ENCODE measurements at places on chromosomes 4 and X.

DNA sequence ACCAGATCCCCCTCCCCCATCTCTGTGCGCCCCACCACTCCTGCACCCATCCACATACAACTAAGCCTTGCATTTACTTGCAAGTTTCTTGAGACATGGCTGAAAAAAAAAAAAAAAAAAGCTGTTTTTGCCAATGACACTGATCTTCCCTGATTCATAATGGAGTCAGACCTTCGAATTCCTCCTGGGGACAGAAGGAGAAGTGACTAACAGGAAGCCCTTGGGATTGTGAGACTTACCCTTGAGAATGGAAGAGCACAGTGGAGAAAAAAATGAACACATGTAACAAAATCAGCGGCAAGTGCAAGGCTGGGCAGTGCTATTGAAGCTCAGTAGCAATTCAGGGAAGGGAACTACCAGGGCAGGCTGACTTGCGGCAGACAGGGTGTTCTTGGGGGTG, 288.4 kb downstream of the BCOR start:
- no peak for DNase-seq

DNA sequence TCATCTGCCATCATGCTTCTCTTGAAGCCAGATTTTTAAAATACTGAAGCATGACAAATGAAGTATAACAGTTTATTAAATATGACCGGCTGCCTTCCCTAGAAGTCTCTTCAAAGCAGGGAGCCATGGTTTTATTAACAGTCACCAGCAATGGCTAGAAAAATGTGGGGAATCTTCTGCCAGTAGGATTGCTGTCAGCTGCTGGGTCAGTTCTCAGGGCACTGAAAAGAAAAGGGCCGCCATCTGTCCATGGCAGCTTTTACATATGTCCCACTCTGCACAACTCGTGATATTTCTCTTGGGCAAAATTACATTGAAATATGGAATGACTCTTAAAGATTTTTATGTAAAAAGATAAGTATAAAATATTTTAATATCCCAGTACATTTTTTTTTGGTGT, 2.8 kb downstream of the CCNG2 start:
- no peak for DNase-seq

DNA sequence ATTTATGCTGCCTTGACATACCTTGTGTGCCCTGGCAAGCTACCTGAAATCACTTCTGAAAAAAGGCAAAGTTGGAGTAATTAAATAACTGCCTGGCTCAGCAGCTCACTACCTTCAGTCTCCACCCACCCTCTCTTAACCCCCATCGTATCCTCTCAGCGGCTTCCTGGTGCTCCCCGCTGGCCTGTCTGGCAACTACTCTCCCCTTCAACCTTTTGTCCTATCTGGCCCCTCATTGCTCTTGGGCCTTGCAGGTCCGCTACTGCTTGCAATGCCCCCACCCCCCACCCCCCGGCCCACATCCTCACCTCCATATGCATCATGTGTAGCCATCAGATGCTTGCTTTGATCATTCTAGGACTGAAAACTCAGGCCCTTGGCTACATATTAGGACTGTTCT, 34.5 kb downstream of the PRPS1 start:
- DNase-seq = no peak

DNA sequence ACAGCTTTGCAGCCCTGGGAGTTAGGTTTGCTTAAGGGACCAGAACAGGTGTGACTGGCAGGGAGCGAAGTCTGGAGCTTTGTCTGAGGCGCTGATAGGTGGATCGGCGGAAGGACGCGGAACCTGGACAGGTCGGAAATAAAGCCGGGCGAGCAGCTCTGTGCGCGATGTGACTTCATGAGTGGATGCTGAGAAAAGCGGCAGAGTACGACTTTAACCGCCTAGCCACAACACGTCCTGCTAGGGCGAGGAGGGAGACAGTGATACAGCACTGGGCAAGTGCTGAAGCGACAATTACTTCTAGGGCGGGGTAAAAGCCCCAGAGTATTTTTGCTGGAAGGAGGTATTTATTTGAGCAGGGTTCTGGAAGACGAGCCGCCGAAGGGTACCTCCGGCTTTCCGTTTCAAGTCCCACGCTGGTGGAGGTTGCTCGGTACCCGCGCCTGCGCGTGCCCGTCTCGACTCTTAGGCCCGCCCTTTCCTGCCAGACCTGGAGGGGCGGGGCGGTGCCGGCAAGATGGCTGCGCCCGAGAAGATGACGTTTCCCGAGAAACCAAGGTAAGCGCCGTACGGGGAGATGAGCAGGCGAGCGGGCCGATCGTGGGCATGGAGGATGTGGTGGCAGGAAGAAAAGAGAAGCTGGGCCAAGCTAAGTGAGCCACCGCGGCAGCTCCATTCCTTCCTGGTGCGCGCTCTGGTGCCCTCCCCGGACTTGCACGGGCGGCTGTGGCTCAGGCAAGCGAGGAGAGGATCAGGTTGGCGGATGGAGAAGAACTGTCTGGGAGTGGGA, at the start of gene ZRSR2:
Gene ZRSR2 (plus strand): TSS at position 506 of the 790 bp plus-strand sequence. CDS start 12 bp downstream, at position 518.
- peak; percentile 76 for DNase-seq

DNA sequence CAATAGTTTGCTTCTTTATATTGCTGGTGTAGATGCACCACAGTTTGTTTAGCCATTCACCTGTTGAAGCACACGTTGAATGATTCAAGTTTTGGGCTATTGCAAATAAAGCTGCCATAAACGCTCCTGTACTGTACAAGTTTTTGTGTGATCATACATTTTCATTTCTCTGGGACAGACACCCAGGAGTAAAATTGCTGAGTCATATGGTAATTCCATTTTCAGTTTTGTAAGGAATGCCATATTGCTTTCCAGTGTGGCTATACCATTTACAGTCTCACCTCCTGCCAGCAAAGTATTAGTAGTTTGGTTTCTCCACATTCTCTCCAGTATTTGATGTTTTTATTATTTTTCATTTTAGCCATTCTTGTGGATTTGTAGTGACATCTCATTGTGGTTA, 32.0 kb upstream of the CAPN6 start:
- no peak for DNase-seq

- DNase-seq = no peak
Observed at GRCh38 chrX:44384688-44385338, 41.3 kb upstream of the EFHC2 start.

- DNase-seq = no peak
Observed at GRCh38 chr4:144350706-144351105, 210.2 kb upstream of the GYPA start.

DNA sequence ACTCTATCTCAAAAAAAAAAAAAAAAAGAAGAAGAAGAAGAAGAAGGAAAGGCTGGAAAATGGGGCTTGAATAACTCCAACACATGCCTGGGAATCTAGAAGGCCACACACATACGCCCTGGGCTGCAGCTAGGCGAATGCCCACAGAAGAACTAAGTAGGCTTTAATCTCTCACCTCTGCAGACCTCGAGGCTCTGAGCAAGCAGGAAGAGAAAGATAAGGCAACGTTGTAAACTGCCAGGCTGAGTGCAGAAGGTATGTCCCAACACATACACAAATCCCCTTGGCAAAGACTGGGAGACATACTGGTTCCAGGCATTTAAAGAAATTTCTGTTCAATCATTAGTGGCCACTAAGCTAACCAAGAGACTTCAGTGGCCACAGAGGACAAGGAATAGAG, 18.4 kb downstream of the SLC38A5 start:
- DNase-seq = no peak

DNA sequence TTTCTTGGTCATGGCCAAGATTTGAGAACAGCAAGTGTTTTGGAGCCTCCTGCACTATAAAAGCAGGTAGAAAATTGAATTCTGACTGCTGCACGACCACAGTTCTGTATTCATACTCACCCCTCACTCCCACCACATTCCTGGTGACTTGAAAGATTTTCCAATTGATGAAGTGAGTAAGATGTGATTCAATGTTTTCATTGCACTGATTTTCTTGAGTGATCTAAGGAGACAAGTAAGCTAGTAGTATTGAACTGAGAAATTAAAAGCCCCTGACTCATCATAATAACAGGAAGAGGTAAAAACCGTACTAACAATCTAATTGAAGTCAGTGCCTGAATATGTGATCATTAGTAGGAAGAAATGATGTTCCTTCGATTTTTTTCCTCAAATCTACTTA, 6.1 kb upstream of the SEC24D start:
- no peak for DNase-seq

DNA sequence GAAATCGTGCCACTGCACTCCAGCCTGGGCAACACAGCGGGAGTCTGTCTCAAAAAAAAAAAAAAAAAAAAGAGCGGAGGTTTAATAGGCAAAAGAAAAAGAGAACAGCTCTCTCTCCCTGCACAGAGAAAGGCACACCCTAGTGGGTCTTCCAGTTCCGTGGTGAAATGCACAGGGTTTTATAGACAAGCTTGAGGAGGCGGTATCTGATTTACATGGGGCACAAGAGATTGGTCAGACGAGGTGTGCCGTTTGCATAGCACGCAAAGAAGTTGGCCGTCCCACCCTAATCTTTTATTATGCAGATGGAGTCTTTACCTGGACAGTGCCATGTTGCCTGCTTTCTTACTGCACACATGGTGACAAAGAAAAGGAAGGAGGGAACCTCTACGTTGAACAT, 33.5 kb upstream of the REST start:
- no peak for DNase-seq

- DNase-seq = no peak
Observed at GRCh38 chr4:163618845-163619244, 124.4 kb downstream of the TMA16 start.

GRCh38 chr4:113145519-113146291, 96.3 kb downstream of the ANK2 start:
- no peak for DNase-seq

- DNase-seq = no peak
Observed at GRCh38 chrX:45266456-45266855, 65.8 kb upstream of the DIPK2B start.

DNA sequence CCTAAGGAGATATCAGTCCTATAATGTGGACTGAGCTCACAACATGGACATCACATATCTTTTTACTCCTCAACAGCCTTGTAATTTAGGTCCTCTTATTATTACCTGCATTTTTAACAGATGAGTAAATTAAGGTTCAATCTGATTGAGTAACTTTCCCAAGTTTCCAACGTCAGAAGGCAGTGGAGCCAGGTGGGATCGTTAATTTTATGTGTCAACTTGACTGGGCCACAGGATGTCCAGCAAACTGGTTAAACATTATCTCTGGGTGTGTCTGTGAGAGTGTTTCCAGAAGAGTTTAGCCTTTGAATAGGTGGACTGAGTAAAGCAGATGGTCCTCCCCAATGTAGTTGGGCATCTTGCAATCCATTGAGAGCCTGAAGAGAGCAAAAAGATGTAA, 59.0 kb upstream of the SLIT2 start:
- DNase-seq = no peak

- no peak for DNase-seq
Observed at GRCh38 chr4:28228561-28229491, 1368.2 kb downstream of the STIM2 start.

DNA sequence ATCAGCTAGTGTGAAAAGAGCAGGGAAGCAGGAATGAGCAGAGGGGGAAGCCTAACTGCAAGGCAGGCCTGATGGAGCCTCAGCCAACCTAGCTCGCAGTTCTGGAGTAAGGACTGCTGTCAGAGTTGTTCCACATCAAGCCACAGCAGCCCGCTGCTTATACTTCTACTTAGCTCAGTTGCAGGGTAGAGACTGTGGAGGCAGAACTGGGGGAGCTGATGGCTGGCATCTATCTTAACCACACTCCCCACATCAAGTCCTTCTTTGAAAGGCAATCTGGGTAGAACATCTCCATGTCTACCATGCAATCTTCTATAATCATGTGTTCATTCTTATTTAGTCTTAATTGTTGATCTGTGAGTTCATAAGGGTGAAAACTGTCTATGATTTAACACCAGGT, 46.1 kb downstream of the DDX60 start:
- DNase-seq = no peak

GRCh38 chr4:165152527-165152926, 39.9 kb upstream of the TMEM192 start:
- DNase-seq = no peak

DNA sequence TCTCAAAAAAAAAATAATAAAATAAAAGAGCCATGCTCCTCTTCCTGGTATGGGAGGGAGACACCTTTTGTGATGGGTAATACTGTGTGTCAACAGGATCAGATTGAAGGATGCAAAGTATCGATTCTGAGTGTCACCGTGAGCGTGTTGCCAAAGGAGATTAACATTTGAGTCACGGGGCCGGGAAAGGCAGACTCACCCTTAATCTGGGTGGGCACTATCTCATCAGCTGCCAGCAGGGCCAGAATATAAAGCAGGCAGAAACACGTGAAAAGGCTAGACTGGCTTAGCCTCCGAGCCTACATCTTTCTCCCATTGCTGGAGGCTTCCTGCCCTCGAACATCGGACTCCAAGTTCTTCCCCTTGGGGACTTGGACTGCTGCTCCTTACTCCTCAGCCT, 95.4 kb downstream of the SHOX start:
- DNase-seq = no peak

DNA sequence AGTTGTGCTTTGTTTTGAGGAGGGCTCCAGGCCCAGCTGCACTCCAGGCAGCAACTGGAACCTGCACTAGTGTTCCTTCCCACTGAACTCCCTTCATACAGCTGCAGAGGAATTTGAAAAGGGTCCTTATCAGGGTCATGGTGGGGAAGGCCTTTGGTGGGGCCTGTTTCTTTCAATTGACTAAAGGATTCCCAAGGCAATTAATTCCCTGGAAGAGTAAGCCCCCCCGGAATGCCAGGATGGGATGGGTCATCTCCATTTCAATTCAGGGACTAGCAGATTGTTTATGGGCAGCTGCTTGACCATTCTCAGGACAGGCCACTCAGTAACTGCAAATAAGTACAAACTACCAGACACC, 45.3 kb downstream of the TSC22D3 start:
- DNase-seq = no peak

DNA sequence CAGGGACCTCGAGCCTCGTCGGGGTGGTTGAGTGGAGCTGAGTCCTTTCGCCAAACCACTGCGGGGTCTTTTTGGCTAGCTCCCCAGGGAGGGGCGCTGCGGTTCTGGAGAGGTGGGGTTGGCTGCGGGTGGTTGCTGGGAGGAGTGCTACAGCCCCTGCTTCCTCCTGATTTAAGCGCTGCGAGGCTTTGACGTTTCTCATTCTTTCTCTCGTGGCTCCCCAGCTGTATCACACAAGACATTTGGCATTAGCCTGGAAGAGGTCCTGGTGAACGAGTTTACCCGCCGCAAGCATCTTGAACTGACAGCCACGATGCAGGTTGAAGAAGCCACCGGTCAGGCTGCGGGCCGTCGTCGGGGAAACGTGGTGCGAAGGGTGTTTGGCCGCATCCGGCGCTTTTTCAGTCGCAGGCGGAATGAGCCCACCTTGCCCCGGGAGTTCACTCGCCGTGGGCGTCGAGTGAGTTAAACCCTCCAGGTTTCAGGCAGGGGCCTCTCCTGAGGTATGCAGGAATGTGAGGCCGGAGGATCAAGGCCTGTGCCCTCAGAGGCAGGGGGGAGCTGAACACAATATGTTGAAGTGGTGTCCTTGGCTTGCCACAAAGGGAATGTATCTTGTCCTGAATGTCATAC, 25.5 kb downstream of the ARHGAP36 start:
- no peak for DNase-seq

DNA sequence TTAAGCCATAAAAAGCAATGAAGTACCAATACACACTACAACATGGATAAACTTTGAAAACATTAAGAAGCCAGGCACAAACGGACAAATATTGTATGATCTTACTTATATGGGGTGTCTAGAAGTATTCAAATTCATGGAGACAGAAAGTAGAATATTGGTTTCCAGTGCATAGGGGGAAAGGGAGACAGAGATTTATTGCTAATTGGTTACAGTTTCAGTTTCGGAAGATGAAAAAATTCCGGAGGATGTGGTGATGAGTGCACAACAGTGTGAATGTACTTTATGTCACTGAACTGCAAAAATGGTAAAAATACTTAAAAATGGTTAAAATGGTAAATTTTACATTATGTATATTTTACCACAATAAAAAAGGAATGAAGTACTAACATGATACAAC, 5.1 kb upstream of the PRDX4 start:
- DNase-seq = no peak

GRCh38 chr4:75343333-75343732, 170.9 kb downstream of the RCHY1 start:
- no peak for DNase-seq
